ENCODE measurements at places on chromosomes 6 and 20.

GRCh38 chr6:43338243-43338642, 29.6 kb upstream of the CRIP3 start:
- no peak for DNase-seq

DNA sequence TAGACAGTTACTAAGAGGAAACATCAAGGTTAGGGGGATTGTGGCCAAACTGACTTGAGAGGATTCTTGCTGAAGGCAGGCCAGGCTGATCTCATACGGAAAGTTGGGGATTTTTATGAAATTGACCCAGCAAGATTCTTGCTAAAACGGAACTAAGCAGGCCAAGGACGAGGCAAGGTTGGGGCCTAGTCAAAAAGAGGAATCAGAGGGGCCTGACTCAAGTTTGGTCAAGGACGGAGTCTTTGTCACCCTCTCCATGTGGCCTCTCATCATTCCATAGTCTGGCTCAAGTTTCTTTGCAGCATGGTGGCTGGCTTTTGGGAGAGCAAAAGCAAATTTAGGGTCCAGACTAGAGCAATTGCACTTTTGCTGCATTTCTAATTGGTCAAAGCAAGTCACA, 7.9 kb upstream of the HECA start:
- DNase-seq: no peak

GRCh38 chr6:163092876-163093275, 321.6 kb upstream of the QKI start:
- DNase-seq: no peak

- DNase-seq: no peak
These were observed 818.9 kb upstream of the SLC35B3 start for GRCh38 chr6:9254251-9254650.

GRCh38 chr20:60950974-60951373, 301.1 kb upstream of the CDH4 start:
- no peak for DNase-seq

Data from right forelimb (tissue), 1 donor.